ENCODE measurements at places on chromosomes 2 and 18.

DNA sequence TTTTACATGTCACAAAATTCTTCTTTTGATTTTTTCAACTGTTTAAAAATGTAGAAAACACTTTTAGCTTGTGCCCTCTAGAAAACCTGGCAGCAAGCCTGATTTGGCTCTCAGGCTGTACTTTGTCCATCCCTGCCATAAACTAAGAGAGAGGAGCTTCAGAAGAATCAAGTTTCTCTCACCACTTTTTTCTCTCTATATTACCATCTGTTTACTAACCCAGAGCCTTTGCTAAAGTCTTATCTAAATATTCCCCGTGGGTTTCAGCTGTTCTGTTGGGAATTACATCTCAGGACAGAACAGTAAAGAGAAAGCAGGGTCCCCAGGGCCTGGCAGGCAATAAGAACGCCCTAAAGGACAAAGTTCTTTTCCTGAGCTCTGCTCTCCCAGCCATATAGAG lies 409.1 kb upstream of the CRIM1 start:
- DNase-seq = no peak

GRCh38 chr2:166841679-166842078 lies 46.6 kb upstream of the XIRP2 start:
- DNase-seq = peak; percentile 0

DNA sequence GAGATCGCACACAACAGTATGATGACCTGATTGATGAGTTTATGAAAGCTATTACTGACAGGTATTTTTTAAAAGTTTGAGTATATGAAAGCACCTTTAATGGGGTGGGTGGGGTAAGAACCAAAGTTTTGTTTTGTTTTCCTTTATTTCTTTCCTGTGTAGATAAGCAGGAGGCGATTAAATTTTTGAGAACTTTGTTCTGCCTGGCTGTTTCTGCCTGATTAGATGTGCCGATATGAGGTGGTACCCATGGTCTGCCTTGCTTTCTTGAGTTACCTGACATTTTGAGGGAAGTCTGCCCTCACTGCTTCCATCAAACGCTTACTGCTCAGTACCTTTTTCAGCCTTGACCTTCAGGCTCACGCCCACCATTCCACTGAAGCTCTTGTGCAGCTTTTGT lies 39.2 kb downstream of the ME2 start:
- no peak for DNase-seq

DNA sequence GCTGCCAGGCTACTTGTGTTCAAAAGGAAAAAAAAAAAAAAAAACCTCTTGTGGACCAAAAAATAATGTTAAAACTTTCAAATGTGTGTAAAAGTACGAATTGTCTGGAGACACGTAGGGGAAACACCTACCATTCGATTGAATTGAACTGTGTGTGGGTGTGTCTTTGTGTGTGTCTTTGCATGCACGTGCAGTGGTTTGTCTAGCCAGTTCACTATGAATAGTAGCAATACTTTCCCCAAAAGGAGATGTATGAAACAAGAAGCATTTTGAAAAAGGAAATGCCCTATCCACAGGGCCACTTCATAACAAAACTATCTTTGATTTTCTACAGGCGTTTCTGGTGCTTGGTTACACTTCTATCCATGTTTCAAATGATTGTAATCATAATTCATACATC lies 186.8 kb downstream of the RPRM start:
- no peak for DNase-seq

DNA sequence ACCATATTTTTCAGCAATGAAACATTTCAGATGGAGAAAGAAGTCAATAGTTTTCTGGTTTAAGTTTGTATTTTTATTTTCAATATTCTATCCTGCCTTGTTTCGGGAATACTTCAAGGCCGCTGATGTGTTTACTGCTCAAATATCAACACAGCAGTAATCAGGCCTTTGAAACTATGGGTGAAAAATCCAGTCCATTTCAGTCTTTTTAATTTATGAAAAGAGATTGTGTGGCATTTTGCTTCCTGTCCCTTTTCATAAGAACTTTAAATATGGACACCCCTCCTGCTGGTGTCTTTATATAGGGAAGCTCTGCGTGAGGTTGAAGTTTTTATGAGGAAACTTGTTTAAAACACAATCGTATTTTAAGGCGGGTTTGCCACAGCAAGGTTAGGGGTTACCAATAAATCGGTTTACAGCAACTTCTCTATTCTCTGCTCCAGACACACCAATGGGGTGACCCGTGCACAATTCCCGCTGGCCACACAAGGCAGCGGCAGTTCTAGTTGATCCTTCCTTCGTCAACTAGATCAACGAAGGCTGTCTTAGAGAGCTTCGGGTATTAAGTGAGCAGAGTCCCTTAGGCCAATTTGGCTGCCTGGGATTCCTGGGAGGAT lies 1.2 kb upstream of the TANC1 start:
- DNase-seq = no peak

DNA sequence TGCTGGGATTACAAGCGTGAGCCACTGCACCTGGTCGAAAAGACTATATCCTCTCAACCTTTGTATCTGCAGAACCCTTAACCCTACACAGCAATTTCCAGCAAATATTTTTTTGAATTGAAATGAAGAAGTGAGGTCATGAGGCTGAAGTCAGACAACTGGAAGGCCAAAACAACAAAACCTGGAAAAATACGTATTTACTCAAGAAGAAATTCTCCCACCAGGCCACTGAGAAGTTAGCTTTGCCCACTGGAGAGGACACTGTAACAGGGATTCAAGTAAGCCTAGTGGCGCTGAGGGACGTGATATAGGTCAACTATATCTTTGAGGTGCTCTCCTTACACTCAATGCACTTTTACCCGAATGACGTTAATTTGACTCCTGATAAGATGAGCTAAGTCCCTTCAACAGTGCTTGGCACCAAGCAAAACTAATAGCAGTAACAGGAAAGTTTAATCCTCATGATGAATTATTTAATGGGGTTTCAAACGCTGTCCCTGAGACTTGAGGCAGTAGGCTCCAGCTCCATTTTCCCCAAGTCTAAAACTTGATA lies 1.9 kb downstream of the HDLBP start:
- DNase-seq = no peak

GRCh38 chr18:54220406-54220805 lies 4.1 kb downstream of the MBD2 start:
- DNase-seq = no peak

GRCh38 chr2:137980459-137980858 lies 16.2 kb downstream of the HNMT start:
- no peak for DNase-seq

- DNase-seq = no peak
Measured at GRCh38 chr18:6482198-6482977, 67.7 kb upstream of the L3MBTL4 start.

GRCh38 chr2:204010628-204011560 lies 74.3 kb downstream of the ICOS start:
- no peak for DNase-seq

- DNase-seq = no peak
Measured at GRCh38 chr2:29317077-29317517, 201.9 kb downstream of the CLIP4 start.

DNA sequence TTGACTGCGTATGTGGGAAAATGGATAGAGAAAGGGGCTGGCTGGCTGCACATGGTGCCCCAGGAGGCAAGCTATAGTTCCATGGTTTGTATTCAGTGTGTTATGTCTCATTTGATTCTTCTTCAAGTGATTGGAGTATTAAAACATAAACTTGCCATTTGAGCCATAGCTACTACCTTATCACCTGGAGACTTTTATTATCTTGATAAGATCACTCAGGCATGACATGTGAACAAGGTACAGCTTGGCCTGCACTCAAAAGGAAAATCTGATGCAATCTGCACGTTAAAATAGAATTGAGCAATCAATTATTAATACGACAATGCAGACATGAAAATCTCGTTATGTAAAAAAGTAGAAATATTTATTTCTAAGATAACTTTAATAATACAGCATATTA lies 116.9 kb downstream of the RND3 start:
- peak; percentile 47 for DNase-seq

DNA sequence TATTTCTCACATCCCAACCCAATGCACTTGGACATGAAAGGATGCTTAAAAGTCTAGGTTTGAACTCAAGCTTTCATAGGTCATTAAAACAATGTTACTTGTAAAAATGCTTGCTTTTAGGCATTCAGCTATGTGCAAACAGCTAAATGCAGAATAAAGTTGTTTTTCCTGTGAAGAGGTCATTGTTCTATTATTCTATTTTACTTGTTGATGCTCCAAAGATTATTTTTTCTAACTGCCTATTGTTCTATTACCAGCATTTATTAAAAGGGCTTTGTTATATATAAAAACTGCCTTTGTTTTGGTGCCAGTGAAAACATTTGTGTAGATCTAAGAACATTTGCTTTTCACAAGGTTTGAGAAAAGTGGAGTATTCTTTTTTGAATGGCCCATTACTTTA lies 49.4 kb downstream of the TMEM178A start:
- no peak for DNase-seq

DNA sequence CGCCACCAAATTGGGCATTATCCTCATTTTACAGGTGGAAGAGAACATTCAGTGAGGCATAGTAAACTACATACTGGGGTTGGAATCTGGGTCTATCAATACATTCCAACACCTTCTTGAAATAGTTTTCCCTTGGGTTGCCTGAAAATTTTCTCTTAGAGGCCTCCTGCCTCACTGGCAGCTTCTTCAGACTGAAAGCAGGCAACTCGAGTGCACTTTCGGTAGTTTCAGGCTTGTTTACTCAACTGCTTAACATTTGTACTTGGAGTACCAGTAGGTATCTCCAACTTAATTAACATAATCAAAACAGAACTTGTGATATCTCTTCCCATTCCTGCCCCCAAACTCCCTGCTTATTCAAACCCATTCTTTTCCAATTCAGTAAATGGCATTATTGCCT lies 36.2 kb upstream of the C2orf74 start:
- no peak for DNase-seq

GRCh38 chr2:137525132-137525531 lies 439.1 kb upstream of the HNMT start:
- DNase-seq = no peak

- DNase-seq = no peak
Measured at GRCh38 chr2:103860016-103860415, 993.9 kb upstream of the POU3F3 start.

DNA sequence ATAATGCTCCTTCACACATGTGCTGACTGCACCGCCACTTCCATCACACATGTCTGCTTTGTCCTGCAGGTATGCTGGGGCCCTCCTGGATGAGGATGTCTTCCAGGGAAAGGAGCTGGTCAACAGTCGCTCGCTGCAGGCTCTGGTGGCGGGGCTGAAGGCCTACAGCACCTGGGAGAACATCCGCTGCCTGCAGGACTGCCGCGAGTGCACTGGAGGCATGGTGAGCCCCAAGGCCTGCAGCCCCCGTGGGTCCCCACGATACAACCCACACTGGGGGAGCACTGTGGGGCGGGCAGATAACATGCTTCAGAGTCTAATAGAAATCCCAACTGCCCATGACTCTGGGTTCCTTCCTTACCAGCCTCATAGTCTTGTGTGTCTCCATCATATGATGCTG lies 187.3 kb upstream of the BCL2L11 start:
- no peak for DNase-seq

- no peak for DNase-seq
Measured at GRCh38 chr2:39995005-39995737, 216.1 kb upstream of the THUMPD2 start.

GRCh38 chr18:55763298-55763697 lies 175.3 kb upstream of the TCF4 start:
- no peak for DNase-seq

DNA sequence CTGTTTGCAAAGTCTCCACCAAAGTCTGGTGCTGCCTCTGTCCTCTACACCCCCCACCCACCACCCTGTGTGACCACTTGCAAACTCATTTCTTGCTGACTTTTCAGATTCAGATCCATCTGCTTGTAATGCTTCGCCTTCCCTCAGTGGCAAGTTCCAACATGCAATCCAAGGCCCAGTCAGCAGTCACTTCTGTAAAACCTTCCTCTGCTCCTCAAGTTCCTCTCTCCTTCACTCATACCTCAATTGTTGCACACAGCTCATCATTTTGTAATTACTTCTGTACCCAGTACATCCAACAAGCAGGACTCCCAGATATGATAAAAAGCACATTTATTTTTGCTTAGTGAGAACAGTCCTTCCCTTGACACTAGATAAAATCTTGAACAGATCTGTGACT lies 6.5 kb upstream of the LOXHD1 start:
- DNase-seq = no peak

Measured in NCI-H1105 (cell line).